ENCODE measurements at places on chromosomes 1 and 21.
A peak's percentile ranks its signal among the peaks of the same experiment; 100 is the strongest.

GRCh38 chr1:234533034-234533891, 54.3 kb upstream of the TARBP1 start:
- peak; percentile 47 for DNase-seq
- H3K36me3 ChIP-seq: no peaks in the 10 kb centered on the region
- H3K4me1 ChIP-seq: peaks cover 71% of the 10 kb centered on the region
- peak overlapping the region; percentile 91 for H3K27ac ChIP-seq

DNA sequence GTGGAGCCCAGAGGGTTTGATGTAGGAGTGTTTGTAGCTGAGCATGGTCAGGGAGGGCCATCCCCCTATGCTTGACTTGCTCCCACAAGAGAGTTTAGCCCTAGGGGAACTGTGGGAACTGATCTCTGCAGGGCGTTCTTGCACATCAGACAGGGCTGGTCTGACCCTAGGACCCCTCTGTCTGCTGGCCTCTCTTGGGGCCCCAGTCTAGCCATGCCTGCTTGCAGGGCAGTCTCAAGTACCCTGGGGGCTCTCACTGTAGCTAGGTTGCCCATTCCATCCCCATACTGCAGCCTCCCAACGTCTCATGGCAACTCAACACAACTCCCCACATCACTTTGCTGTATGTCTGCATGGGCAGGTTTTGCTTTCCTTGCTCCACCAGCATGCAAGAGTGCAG, 1250.7 kb upstream of the B3GALT2 start:
- H3K4me3 ChIP-seq: no peak overlapping the region
- H3K27me3 ChIP-seq: no peaks in the 10 kb centered on the region
- no peak overlapping the region for H3K27ac ChIP-seq
- no peaks in the 10 kb centered on the region for H3K4me1 ChIP-seq

DNA sequence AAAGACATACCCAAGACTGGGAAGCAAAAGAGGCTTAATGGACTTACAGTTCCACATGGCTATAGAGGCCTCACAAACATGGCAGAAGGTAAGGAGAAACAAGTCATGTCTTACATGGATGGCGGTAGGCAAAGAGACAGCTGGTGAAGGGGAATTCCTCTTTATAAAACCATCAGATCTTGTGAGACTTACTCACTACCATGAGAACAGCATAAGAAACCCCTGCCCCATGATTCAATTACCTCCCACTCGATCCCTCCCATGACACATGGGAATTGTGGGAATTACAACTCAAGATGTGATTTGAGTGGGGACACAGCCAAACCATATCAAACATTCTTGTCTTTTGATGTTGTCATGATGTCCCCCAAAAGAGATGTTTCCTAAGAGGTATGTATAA, 103.3 kb downstream of the DUSP10 start:
- H3K4me1 ChIP-seq: no peaks in the 10 kb centered on the region
- H3K4me3 ChIP-seq: no peak overlapping the region
- DNase-seq: no peak
- no peaks in the 10 kb centered on the region for H3K36me3 ChIP-seq

DNA sequence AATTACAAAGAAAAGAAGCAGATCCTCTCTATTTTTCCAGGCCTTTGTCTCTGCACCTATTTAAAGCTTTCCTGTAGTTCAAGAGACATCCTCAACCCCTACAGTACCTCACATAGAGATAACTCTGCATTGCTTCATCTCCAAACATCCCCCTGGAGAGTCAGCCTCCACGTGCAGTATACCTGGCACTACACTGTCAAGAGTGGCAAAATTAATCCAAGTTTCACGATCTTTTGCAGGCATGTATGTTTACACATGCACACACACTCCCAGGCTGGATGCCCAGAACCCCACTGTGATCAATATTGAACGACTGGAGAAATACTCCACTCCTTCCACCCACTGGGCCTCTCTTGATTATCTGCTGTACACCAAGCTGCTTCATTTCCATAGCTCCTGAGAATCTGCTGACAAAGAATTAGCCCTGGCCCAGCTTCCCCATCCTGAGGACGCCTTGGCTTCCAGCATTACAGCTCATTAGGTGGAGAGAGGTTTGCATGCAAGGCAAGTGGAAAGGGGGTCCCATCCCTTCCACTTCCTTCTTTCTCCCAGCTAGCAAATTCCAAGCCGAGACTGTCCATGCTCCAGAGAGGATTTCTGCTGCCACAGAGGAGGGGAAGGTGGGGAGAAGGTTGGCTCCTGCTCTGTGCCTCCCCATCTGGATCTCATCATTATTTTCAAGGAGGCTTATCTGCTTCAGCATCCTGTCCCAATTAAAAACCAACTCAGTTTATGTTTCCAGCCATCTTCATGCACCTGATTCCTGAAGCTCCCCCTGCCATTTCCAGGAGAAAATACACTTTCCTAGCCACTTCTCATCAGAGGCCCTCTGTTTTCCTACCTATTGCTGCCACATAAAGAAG, 66.5 kb upstream of the GOLT1A start:
- no peak for DNase-seq
- H3K4me3 ChIP-seq: no peak overlapping the region
- H3K27ac ChIP-seq: no peak overlapping the region
- H3K36me3 ChIP-seq: no peaks in the 10 kb centered on the region
- no peaks in the 10 kb centered on the region for H3K27me3 ChIP-seq

DNA sequence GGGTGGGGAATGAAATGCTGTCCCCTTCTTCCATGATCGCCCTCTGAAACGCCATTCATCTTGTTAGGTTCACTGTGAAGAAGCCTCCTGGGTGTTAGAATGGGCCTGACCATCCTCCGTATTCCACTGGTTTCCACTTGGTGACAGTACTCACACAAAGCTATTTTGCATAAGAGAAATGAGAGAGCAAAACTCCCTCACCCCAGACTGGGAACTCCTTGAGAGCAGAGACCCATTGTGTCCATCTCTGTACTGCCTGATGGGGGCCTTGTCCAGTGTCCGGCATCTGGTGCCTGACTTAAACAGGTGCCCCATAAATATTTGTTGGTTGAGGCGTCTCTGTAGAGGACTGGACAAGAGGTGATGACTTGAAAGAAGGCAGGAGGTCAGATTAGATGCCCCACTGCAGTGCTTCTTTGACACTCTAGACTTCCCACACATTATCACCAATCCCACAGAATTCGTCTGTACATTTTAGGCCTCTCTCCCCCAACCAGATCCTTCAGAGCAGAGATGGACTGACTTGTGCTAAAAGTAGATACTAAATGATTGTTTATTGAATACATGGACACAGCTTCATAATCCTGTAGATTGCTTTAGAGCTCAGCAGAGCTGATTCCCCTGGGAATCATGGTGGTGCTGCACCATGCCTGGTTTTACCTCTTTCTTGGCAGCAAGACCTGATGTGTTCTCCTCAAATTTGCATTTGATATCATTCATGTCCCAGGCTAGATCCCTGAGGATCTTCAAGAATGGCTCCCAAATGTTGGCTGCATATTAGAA, 22.4 kb upstream of the KCNA2 start:
- H3K27ac ChIP-seq: no peak overlapping the region
- H3K4me3 ChIP-seq: no peak overlapping the region
- no peaks in the 10 kb centered on the region for H3K36me3 ChIP-seq
- peaks cover 13% of the 10 kb centered on the region for H3K27me3 ChIP-seq
- DNase-seq: no peak
- H3K4me1 ChIP-seq: no peaks in the 10 kb centered on the region

DNA sequence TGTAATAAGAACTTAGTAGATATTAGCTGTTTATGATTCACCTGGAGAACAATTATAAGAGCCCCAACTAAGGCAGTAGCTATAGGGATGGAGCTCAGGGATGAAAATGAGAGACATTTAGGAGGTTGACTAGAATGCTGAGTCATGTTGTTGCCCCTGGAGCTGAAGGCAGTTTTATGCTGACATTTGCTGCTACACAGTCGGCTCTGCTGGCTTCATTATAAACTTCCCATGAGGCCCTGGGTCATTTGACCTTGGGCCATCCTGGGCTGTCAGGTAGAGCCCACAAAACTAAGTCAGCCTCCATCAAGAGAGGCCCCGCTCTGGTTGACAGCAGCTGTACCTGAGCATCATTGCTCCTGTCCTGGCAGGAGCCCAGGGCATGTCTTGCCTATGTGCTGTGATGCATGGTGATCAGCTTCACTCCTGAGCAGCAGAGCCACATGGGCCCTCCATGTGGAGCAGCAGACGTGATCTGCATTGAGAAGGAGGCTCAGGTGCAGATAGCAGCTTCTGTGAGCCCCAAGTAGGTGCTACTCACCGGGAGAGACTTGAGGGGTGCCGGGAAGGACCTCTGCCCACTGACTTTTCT, 112.4 kb downstream of the TBX19 start:
- H3K4me1 ChIP-seq: no peaks in the 10 kb centered on the region
- no peaks in the 10 kb centered on the region for H3K27me3 ChIP-seq
- DNase-seq: no peak
- H3K36me3 ChIP-seq: no peaks in the 10 kb centered on the region

GRCh38 chr1:229562686-229563085, 4.2 kb upstream of the ABCB10 start:
- no peak overlapping the region for H3K4me3 ChIP-seq
- H3K27me3 ChIP-seq: no peaks in the 10 kb centered on the region
- no peak for DNase-seq
- no peaks in the 10 kb centered on the region for H3K36me3 ChIP-seq
- H3K27ac ChIP-seq: peak overlapping the region; percentile 80

DNA sequence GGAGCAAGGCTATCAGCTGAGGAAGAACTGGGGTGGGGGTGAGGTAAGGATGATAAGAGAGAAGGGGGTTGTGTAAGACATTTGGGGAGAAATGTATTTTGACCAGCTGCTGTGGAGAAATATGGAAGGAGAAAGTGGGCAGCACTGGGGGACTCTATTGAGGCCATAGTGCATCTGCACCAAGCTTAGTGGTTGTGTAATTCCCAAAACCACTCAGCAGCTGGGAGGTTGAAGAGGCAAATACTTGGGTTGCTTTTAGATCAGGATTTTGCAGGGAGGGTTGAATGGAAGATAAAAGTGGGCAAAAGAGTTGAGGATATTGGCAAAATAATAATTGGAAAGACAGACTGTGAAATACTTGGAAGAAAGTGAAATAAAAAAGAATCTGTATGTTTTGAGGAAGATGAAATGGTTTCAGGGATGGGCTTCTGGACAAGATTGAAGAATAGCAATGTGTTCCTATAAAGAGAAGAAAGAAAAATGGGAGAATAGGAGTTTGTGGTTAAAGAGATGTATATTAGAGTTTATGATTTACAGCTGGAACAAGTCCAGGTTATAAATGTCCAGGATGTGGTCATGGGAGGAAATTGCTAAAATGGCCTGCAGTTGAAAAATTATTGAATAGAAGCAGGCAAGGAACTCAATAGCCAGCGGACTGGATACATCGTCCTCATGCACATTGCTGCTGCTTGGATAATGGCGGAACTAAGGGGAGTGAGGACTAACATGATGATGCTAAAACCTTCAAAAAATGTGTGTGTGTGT, 162.7 kb downstream of the DNM3 start:
- no peak for DNase-seq
- H3K27me3 ChIP-seq: no peaks in the 10 kb centered on the region
- no peak overlapping the region for H3K4me3 ChIP-seq

GRCh38 chr21:33299181-33299752, 25.5 kb upstream of the IFNAR1 start:
- peak overlapping the region; percentile 71 for H3K27ac ChIP-seq
- H3K27me3 ChIP-seq: no peaks in the 10 kb centered on the region
- H3K36me3 ChIP-seq: no peaks in the 10 kb centered on the region
- no peak overlapping the region for H3K4me3 ChIP-seq
- H3K4me1 ChIP-seq: peaks cover 5% of the 10 kb centered on the region

GRCh38 chr1:221451741-221452140, 290.1 kb downstream of the DUSP10 start:
- no peaks in the 10 kb centered on the region for H3K27me3 ChIP-seq
- H3K36me3 ChIP-seq: no peaks in the 10 kb centered on the region
- H3K4me1 ChIP-seq: no peaks in the 10 kb centered on the region
- no peak overlapping the region for H3K4me3 ChIP-seq

DNA sequence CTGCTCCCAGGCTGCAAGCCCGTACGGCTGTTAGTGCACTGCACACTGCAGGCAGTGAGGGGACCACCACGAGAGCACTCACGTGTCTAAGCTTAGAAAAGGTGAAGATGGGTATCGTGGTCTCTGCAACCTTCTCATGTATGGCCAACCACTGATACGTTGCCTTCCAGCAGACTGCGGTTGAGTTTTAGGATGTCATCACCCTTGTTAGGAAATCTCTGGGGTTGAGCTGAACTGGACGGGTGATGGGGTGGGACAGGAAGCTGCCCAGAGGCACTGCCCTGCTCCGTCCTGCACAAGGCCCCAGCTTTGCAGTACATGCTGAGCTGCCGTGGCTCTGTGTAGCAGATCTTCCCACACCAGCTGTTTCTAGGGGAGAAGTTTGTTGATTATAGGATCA, 43.3 kb downstream of the FAAP20 start:
- no peak overlapping the region for H3K27ac ChIP-seq
- H3K4me1 ChIP-seq: no peaks in the 10 kb centered on the region
- no peak overlapping the region for H3K4me3 ChIP-seq
- no peak for DNase-seq
- H3K27me3 ChIP-seq: no peaks in the 10 kb centered on the region

DNA sequence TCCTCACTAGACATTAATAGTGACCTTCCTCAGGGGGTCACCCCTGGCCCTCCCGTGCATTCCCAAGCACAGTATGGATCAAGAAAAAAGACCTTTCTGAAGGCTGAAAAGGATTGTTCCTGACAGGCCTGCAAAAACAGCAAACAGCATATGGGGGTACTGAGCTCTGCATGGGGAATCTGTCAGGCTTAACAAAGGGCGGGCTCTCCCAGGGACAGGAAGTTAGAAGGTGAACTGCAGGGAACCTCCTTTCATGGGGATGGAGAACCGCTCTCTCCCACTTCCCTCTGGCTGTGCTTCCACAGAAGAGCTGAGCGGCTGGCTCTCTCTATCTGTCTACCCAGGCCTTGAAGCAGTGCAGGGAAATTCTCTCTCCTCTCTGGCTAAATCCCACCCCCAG, 91.7 kb downstream of the DTL start:
- H3K27ac ChIP-seq: no peak overlapping the region
- no peak overlapping the region for H3K4me3 ChIP-seq
- H3K36me3 ChIP-seq: no peaks in the 10 kb centered on the region
- no peak for DNase-seq

All from transverse colon (tissue), 4 donors.